Stimulated activated CD4-positive, alpha-beta T cell treated with anti-CD3 and anti-CD28 coated beads, Interleukin-12 subunit alpha, Interleukin-12 subunit beta, amount 100 ng/mL, for 24 hours (primary cell): ENCODE measurements at places on chromosomes 2 and 18.

DNA sequence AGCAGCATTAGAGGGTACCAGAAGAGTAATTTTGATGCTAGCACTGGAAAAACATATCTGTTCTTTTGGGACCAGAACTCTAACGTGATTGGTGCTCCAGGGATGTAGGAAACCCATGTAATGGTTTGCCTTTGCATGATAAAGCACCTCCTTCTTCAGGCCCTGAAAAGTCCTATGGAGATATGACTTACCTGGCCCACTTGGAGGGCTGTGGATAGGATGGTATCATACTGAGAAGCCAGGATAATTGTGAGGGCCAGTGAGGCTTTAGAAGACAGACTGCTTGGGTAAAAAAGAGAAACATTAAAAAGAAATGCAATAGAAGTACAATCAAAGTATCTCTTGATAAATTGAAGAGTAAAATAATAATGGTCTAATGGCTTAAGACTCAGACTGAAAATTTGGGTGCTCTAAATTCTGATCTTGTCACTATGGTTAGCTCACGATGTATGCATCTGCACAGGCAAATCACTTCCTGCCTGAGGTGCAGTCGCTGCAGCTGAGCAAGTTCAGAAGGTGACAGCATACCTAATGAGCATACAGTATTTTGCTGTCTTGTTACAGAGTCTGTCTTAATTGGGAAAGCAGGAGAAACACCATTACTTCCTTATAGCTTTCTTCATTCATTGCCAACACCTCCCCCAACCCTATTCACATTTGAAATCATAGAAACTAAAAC is 371.5 kb downstream of the NUP35 start:
- DNase-seq = no peak

GRCh38 chr18:39184176-39184575 is 1618.6 kb upstream of the CELF4 start:
- no peak for DNase-seq

DNA sequence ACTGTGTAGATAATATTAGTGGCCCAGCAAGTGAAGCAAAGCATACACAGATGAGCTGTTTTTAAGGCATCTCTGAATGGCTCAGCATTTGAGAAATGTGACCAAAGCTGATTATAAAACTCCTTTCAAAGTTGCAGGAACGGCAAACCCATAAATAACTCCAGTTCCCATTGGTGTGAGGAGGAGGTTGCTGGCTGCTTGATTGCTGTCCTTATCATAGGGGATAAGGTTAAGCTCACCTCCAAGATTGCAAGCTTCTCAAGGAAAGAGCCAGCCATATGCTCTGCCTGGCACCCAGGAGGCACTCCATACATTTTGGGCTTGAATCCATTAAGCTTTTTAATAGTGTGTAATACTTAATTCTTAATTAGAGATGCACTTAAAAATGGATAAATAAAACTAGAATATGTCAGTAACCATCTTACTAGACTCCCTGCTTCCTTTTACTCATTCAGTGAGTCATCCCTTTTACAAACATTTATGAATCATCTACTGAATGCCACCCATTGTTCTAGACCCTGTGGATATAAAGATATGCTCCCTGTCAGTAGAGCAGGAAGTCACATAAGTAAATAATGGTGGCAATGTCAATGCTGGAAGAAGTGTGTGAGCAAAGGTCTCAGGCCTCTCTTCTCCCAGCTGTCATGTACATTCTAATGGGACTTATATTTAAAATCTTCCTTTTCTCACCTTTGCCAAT is 99.3 kb downstream of the SPATS2L start:
- no peak for DNase-seq

DNA sequence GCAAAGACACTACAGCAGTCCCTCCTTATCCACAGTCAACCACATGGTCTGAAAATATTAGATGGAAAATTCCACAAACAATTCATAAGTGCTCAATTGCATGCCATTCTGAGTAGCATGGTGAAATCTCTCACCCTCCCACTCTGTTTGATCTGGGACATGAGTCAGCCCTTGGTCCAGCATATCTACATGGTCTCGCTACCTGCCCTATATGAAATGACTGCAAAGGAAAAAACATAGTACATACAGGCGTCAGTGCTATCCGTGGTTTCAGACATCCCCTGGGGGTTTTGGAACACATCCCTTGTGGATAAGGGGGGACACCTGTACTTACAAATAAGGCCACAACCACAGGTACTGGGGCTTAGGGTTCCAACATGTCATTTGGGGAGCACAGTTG is 73.7 kb downstream of the CABLES1 start:
- DNase-seq = no peak
